ENCODE measurements at places on chromosomes 5 and 9.

DNA sequence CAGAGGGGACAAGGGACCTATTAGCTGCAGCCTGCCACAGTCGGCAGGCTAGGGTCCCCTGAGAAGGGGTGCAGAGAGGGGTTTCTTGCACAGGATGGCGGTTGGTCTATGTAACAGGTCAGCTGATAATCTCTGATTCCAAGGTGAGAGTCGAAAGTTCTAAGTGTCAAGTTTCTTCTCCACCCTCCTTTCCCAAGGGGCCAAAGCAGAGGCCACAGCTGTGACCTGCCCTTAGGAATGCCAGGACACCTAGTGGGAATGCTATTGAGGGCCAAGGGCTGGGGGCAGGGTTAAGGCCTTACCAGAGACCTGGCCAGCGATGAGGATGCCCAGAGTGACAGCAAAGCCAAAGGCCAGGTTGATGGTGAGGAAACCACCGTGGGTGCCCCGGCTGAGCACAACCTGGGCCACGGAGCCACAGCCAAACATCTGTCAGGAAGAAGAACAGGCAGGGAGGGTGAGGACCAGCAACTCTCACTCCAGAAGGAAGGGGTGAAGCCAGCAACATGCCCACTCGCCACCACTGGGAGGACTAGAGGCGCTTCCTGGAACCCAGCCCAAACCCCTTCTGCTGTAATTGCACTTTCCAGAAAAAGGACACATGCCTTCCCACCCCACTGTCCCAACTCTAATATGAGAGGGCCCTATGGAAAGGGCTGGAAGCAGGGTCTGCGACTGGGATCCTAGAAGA lies 3.8 kb downstream of the AQP3 start:
- DNase-seq: no peak

DNA sequence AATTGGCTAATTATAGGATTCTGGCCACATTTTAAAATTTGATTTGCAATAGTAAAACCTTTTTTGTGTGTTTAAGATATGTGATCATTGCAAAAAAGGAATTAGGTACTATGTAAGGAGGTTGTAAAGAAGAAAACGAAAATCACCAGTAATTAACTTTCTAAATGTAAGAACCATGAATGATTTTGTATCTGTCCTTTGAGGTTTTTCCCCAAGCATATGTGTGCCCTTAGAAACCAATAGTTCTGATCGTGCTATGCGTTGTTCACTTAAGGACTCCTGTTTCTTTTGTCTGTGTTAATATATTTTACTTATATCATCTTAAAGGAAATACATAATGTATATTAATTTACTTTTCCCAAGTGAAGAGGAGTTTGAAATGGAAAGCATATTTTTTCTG lies 410.2 kb downstream of the PSAT1 start:
- no peak for DNase-seq

DNA sequence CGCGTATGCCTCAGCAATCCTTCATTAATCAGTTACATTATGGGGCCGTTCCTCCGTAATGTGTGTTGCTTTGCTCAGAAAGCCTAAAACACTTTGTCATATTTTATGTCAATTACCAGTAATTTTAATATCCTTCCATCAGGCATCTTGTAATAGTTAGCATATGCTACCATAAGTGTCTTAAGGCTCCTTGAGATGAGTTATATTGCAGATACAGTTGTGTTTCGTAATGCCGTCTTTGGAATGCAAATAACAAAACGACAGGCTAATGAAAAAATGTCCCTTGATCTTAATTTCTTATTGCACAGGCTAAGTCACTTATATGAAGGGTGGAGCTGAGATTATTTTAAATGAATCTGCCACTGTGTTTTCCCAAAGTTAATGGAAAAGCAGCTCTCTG lies 50.5 kb downstream of the TBCA start:
- no peak for DNase-seq

GRCh38 chr9:134704498-134704897 lies 62.9 kb downstream of the COL5A1 start:
- no peak for DNase-seq

- DNase-seq: no peak
Measured at GRCh38 chr9:127520941-127521918, 69.9 kb downstream of the LRSAM1 start.

GRCh38 chr5:59722874-59723273 lies 170.7 kb downstream of the PDE4D start:
- DNase-seq: no peak

DNA sequence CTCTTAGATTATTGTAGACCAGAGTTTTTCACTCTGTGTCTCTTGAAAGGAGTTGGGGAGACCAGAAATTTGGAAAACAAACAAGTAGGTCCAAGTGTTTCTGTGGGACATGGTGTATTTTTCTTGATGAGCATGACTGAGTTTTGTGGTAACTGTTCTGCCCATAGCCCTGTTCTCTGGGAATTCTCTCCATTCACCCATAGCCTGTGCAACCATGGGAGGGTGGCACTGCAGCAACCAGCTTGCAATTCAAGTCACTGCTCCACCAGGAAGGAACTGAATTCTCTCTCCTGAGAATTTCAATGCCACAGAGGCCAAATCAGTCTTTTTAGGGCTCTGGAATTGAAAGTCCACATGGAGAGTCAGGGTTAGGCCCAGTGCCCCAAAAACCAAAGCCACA lies 475.3 kb upstream of the TRPC7 start:
- DNase-seq: no peak

- DNase-seq: no peak
Measured at GRCh38 chr5:65434122-65434521, 47.6 kb downstream of the ADAMTS6 start.

- no peak for DNase-seq
Measured at GRCh38 chr5:53431665-53432064, 48.8 kb upstream of the FST start.

GRCh38 chr9:99905833-99906402 lies 536 bp upstream of the STX17 start:
- DNase-seq: no peak

- peak; percentile 38 for DNase-seq
Measured at GRCh38 chr5:115180165-115180709, 10.5 kb upstream of the TRIM36 start.

GRCh38 chr5:125140220-125140619 lies 393.8 kb upstream of the ZNF608 start:
- DNase-seq: no peak

DNA sequence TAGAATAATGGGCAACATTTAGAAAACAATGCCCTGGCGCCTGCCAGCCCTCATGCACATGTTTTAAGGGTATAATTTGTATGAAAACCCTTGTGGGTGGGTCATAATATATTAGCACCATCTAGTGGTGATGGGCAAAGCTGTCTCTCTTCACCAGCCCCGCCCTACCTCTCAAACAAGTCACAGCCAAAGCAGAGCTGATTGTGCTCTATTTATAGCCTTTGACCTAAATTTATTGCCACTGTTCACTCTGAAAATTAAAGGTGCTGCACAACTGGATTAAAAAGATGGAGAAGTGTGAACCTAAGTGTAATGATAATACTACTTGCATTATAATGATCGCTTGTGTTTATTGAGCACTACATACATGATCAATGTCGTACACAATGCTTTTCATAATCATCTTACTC lies 131.9 kb upstream of the ANKH start:
- peak; percentile 93 for DNase-seq

DNA sequence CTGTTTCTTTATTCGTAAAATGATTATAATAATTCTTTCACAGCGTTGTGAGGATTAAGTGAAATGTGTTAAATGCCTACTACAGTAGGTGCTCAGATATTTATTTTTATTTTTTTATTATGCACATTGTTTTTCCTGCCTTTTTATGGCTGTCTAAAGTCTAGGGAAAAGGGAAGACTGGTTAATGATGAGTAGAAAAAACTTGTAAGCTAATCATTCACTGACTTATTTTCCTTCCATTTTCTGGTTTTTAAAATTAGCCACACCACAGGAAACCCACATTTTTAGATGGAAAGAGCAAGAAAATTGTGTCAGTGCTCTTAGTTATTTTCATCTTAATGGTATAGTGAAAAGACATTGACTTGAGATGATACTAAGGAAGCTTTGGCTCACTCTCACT lies 3.9 kb upstream of the PCYOX1L start:
- DNase-seq: no peak

- no peak for DNase-seq
Measured at GRCh38 chr5:149060325-149060724, 2.5 kb downstream of the SH3TC2 start.

GRCh38 chr9:82600536-82601292 lies 462.2 kb downstream of the RASEF start:
- DNase-seq: no peak

DNA sequence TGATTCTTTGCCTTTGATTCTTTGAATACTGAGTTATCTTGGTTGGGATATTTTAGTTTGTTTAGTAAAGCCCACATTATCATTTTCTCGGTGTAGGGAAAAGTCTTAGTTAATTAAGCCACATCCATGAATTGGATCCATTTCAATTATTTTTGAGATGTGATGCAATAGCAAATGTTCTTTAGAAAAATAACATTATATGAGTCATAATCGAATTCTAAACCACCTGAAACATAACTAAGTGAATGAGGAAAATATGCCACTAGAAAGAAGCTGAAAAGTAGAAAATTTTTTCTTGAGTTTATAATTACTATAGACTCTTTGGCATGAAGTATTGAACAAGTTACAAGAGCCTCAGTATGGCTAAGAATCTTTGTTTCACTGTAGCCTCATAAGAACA lies 17.5 kb upstream of the CCDC192 start:
- no peak for DNase-seq

- DNase-seq: no peak
Measured at GRCh38 chr5:79824444-79824843, 134.8 kb downstream of the CMYA5 start.

GRCh38 chr9:35771075-35771433 lies 17.0 kb upstream of the MSMP start:
- no peak for DNase-seq

DNA sequence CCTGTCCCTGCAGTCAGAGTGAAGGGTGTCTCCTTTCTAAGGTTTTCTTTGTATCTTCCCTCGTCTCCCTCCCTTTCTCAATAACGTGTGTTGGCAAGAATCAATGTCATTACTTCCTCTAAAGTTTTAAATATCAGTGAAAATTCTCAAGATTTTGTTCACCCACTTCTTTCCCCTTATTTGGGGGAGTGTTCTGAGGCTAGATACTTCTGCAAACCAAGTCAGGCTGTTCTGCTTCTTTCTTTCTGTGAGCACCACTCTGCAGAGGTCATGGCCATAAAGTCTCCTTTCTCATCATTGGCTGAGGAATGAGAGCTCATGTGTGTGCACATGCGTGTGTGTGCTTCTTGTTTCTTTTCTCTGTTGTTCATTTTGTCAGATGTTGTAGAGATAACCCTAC lies 26.6 kb upstream of the SPATA31C2 start:
- no peak for DNase-seq

DNA sequence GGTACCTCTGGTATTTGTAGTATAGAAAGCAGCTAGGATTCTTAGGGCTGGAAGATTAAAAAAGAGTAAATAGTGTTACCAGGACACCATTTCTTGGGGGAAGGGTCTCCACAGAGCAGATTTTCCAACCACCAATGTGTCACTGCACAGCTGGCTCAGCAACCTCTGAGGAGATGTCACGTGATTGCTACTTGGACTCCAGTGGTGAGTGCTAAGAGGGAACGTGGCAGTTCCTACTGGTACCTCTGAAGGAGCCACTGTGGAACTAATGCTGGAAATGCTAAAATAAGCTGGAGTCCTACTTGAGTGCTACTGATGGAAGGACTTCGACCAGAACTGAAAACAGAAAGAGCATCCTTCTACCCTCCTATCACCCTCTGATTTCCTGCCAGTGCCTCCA lies 36.1 kb upstream of the SPDL1 start:
- DNase-seq: no peak

- no peak for DNase-seq
Measured at GRCh38 chr5:56071470-56071869, 76.7 kb upstream of the IL6ST start.

GRCh38 chr5:36153726-36154125 lies 1.8 kb downstream of the SKP2 start:
- no peak for DNase-seq

- DNase-seq: no peak
Measured at GRCh38 chr5:59608745-59609144, 284.8 kb downstream of the PDE4D start.

- no peak for DNase-seq
Measured at GRCh38 chr5:123538670-123539459, 26.9 kb downstream of the CSNK1G3 start.

- DNase-seq: no peak
Measured at GRCh38 chr9:27929841-27930240, 356.6 kb upstream of the C9orf72 start.

Measured in NCI-H1694 treated with DMSO at 0.1 percent for 48 hours (cell line).